ENCODE measurements at places on chromosomes 4 and X.
A peak's percentile ranks its signal among the peaks of the same experiment; 100 is the strongest.

DNA sequence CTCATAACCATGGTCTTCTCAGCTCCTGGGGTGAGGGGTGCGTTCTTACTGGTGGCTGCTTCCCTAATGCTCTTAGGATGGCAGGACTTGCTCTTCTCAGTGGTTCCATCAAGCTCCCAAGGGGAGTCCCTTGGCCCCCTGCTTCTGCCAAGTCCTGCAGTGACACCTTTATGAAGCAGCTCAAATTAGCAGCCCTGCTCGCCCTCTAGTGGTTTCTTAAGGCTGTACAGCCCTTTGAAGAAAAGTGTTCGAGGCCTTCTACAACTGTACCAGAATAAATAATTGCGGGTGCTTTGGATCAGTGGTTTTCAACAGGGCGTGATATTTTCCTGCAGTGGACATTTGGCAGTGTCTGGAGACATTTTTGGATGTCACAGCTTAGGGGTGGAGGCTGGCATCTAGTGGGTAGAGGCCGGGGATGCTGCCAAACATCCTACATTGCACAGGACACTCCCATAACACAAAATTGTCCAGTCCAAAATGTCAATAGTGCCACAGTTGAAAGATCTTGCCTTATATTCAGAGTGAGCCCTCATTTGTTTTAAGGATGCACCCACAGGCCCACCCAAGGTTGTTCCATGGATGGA lies 204.7 kb upstream of the S100G start:
- no peak for DNase-seq

GRCh38 chr4:27094783-27095182 lies 234.1 kb downstream of the STIM2 start:
- no peak for DNase-seq

GRCh38 chr4:15451866-15452765 lies 17.6 kb upstream of the CC2D2A start:
- DNase-seq, result no peak

- no peak for DNase-seq
These were observed 106.0 kb upstream of the PLAC1 start for GRCh38 chrX:134764202-134764785.

GRCh38 chr4:3372933-3373465 lies 68.8 kb upstream of the HGFAC start:
- no peak for DNase-seq

DNA sequence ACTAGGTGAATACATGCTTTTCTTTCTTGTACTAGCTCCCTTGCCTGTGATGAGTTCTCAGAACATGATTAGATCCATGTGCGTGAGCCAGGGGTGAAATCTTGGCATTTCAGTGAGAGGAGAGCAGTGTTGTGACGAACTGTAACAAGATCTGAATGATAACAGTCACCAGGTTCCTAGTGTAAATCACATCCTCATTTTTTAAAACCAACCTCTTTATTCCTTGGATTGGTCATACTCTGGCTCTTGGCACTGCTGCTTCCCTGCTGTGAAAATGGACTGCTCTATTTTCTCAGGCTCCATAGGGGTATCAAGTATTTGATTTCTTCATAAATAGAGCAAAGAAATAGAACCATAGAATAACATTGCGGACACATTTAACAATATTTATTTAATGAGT lies 206.3 kb downstream of the SLC4A4 start:
- DNase-seq, result no peak

- DNase-seq, result no peak
These were observed 88.0 kb upstream of the CBR4 start for GRCh38 chr4:169098054-169098497.

GRCh38 chr4:109174224-109174953 lies 128.1 kb downstream of the COL25A1 start:
- DNase-seq, result no peak

DNA sequence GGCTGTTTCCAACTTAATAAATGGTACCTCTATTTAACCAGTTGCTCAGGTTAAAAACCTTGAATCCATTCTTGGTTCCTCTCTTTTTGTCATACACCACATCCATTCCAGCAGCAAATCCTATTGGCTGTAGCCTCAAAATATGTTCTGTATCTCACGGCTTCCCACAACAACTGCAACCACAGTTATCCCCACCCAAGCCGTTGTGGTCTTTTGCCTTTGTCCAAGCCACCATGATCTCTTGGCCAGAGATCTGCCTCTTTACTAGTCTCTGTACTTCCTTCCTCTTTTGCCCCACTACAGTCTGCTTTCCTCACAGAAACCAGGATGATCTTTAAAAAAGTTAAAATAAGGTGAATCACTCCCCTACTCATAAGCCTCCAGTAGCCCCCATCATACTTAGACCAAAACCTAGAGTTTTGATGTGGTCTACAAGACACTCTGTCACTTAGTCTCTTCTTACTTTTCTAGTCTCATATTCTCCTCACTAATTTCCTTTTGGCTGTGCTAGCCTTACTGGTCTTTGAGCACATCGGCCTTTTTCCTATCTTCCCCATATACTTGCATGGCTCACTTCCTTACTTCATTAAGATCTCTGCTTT lies 10.3 kb downstream of the MAOA start:
- DNase-seq, result no peak

DNA sequence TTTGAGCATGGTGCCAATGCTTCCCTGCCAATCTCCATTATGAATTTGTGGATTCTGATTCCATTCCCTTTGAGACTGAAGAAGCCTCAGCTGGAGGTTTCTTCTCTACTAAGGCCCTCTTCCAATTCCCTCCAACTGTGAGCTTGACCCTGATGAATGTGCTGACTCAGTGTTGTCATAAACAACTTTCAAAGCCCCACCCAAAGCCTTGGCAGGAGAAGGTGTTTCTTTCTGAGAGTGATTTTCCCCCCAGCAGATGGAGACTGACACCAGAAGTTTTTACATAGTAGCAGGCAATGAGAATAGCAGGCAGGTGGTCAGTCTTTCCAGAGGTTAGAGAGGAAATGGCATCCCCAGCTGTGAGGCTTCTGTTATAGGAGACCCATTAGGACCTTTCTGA lies 53.1 kb downstream of the OCRL start:
- no peak for DNase-seq

GRCh38 chrX:110734894-110735541 lies 60.6 kb downstream of the CHRDL1 start:
- no peak for DNase-seq

DNA sequence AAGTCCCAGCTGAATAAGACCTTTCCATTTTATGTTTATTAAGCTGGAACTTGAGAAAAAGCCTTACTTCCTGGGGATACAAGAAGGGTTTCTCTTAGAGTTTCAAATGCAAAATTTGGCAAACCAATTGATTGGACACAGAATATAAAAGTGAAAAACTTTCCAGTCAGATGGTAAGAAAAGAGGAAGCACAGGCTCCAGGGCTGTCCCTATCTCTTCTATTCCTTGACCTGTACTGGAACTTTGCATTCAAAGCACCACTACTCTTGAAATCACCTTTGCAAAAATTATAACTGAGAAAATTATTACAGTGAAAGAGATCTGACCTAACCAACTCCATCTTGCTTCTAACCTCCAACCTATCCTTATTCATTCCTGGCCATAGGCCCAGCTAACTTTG lies 11.7 kb downstream of the PROM1 start:
- DNase-seq, result no peak

DNA sequence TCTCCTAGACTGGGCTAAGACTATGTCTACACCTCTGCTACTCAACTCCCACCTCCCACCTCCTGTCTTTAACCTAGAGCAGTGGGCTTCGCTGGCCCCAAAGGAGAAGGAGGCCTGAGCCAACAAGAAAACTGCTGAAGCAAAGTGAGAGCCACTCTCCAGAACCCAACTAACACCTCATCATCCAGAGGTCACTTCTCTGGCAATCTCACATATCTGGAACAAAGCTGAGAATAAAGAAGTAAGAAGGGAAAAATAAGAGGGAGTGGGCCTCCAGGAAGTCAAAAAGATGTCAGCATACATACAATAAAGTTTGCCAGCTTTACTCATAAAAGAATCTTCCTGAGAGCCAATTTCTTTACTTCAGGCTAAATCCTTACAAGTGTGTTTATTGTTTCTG lies 18.6 kb upstream of the FGF16 start:
- DNase-seq, result no peak

GRCh38 chrX:40279762-40280161 lies 182.0 kb upstream of the BCOR start:
- DNase-seq, result no peak

DNA sequence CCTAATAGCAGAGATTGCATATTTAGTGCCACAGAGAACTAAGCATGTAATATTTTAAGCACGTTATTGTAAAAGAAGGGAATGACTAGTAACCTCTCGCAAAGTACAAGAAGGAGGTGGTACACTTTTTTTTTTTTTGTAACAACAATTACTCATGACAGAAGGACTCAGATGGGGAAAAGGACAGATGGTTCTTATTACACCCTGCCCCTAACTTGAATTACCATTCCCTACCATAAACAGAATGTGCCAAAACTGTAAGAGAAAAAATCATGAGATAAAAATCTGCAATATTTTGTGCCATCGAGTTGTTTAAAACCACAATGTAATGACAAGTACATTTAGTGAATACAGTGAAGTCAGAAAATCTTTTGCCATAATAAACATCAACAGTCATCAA lies 33.0 kb upstream of the RAPGEF2 start:
- no peak for DNase-seq

GRCh38 chr4:25862411-25863346 lies at the start of gene SEL1L3:
Gene SEL1L3 (minus strand): TSS chr4:25862988. CDS start chr4:25862836, 152 bp downstream.
- DNase-seq, result peak; percentile 58

DNA sequence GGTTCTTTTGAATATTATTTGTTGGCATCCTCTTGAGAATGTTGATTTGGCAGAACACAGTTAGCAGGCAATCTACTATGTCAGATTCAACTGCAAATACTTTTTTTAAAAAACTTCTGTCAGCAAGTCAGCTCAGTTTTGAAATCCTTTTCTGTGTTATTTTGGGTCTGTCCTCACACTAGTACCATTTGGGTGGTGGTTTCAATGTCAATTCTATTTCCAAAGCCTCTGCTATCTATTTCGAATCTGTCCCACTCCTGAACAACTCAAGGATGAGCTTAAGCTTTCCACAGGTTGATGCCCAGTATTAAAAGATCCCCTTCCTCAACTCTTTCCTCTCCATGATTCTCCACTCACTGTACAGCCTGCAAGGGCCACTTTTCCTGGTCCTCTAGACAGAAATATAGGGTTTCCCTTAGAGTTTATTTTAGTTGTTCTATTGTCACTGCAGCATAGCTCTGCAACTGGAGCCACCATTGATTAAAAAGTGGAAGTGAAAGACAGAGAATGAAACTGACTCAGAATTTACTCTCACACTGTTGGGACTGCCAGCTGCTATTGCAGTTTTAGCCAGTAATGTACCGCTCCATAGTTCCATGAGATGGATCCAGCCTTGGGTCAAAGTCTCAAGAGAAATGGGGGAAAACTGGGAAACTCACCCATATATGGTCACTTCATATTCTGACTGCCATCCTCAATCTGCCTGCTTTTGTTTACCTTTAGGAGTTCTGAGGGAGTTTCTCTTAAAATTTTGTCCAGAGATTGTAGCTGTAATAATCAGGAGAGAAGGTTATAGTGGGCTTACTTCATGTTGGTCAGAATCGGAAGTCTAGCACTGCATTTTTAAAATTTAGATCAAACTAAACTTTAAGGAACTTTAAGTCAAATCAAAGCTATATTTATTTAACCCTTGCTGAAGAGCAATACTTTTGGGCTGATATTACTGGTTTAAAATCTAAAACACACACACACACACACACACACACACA lies 14.6 kb downstream of the HDX start:
- DNase-seq, result no peak

- DNase-seq, result no peak
These were observed 34.7 kb downstream of the LONRF3 start for GRCh38 chrX:119009071-119009470.

- DNase-seq, result no peak
These were observed 11.6 kb upstream of the PYURF start for GRCh38 chr4:88535090-88535755.

DNA sequence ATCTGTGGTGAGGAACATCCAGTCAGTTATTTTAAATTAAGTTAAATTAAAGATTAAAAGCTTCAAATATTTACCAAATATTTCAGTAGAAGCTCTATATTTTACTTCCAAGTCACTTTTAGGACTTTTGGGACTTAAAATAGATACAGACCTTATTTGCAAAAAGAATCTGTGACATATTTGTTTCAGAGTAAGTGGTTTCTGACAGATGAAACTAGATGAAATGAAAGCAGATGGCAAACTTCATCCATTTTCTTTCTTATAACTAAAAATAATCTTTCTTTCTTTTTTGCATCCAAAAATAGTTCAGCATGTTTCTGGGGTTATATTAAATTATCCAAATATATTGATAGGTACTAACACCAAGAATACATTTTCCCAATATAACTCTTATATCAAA lies 6.6 kb upstream of the UTP3 start:
- DNase-seq, result no peak

- no peak for DNase-seq
These were observed 105.6 kb downstream of the CNKSR2 start for GRCh38 chrX:21479695-21480270.

- no peak for DNase-seq
These were observed 79.4 kb upstream of the TNIP3 start for GRCh38 chr4:121243485-121243884.

DNA sequence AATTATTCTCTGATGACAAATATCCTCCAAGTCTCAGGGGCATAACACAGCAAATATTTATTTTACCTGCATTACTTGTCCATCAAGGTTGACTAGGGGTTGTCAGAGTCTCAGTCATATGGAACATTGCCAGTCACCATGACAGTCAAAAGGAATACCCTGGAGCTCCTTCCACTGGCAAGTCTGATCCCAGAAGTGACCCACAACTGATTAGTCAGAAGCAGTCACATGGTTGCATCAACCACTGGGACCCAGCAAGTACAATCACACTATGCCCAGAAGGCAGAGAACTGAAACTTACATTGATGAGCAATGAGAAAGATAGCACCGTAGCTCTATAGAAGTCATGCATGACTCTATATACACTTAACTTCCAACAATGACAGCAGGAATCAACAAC lies 41.9 kb upstream of the SOD3 start:
- DNase-seq, result no peak

DNA sequence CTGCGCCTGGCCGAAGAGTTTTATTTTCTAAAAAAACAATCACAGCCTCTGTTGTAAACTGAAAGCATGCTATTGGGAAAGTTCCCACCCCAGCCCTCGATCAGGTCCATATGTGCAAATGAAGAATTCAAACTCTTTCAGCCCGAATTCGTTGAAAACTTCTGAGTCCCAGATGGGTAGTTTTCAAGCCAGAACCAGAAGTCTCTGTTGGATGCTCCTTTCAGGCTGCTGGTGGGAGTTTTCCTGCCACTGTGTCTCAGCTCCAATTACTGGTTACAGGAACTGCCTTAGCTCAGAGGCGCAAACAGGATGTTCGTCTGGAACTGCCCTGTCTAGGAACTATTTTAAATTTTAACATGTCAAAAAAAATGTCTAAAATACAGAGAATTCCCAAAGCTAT lies 9.3 kb upstream of the ALG13 start:
- no peak for DNase-seq

DNA sequence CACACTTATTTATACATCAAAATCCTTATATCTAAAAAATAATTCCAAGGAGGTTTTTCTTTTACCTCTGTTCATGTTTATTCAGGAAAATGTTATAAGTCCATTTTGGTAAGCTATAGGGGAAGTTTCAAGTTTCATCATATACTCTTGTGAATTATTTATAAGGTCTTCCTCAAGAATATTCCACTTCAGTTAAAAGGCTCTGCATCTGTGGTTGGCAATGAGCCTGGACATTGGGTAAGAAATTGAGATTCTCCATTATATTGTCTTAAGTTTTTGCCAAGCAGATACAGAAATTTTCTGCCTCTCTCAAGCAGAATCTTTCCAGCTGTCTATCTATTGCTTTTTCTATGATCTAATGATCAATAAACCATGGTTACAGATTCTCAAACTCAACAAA lies 641.9 kb downstream of the NLGN4X start:
- DNase-seq, result no peak

GRCh38 chrX:109990582-109991276 lies 12.2 kb upstream of the TMEM164 start:
- no peak for DNase-seq

All from NK-92 treated with Interleukin-12 subunit alpha and Interleukin-12 subunit beta, amount 100 ng/mL, for 24 hours (cell line).